ENCODE measurements at places on chromosomes 7 and 10. TPM values are rescaled to one million over a fixed set of nuclear protein-coding genes. Genes with fewer than 3 reads are reported as not detected.

DNA sequence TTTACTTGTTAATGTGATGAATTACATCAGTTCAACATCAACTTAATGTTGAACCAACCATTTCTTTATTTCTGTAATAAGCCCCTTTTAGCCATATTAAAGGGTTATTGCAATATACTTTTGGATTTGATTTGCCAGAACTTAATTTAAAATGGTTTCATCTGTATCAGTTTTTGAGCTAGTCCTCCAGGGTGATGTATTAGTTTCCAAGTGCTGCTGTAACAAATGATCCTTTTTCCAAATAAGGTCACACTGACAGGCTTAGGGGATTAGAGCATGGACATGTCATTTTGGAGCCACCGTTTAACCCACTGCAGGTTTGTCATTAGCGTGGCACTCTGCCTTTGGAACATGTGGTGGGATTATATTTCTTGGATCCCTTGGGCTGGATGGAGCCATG, 244.8 kb upstream of the PLPP4 start:
- DNase-seq: no peak

DNA sequence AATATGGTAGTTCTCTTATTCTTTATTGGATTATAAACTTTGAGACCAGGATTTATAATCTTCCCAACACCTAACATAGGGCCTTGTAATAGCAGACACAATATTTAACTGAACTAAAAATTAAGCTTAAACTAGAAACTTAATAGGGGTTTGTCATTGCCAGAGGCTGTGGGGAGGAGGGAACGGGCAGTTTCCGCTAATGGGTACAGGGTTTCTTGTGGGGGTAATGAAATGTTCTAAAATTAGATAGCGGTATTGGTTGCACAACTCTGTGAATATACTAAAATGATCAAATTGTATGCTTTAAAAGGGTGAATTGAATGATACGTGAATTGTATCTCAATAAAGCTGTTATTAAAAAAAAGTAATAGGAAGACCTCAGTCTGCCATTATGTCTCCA, 45.4 kb downstream of the NT5C2 start:
- no peak for DNase-seq

DNA sequence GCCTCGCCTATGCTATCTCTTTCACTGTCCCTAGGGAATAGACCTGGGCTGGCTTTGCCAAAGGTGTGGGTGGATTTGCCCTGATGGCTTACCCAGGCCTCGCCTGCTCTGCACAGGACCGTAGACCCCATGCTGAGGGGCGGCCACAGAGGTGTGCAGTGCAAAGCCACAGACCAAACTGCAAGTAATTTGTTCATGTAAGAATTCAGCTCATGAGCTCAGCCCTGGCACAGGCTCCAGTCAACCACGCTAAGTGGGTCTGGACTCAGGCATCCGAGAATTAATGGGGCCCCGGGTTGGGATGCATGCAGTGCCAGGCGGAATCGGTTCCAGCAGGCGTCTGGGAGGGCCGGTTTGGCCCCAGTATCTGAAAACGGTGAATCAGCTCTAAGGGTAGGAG, 445.2 kb downstream of the DNAJB6 start:
- no peak for DNase-seq

- DNase-seq: no peak
Measured at GRCh38 chr7:139169816-139170215, 60.3 kb upstream of the ZC3HAV1 start.

GRCh38 chr7:132103718-132104117, 472.6 kb downstream of the PLXNA4 start:
- DNase-seq: no peak

DNA sequence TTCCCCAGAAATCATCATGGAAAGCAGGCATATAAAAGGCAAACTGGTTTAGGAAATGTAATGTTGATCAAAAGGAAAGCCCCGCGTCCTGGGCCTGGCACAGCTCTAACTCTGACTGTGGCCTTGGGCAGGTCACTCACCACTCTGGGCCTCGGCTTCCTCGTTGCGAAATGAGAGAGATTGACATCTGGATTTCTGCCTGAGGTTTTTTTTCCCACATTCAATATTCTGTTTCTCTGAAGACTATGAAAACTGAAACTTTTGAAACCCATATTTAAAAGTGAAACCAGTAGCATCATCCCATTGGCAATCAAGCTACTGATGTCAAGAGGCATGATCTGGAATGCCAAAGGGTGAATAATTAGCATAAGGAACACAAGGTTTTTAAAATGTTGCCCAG, 369.7 kb upstream of the NPVF start:
- DNase-seq: no peak

- peak; percentile 73 for DNase-seq
Measured at GRCh38 chr7:111012799-111013675, 77.9 kb upstream of the LRRN3 start.

- DNase-seq: no peak
Measured at GRCh38 chr10:13944823-13945222, 358.1 kb downstream of the PRPF18 start.

DNA sequence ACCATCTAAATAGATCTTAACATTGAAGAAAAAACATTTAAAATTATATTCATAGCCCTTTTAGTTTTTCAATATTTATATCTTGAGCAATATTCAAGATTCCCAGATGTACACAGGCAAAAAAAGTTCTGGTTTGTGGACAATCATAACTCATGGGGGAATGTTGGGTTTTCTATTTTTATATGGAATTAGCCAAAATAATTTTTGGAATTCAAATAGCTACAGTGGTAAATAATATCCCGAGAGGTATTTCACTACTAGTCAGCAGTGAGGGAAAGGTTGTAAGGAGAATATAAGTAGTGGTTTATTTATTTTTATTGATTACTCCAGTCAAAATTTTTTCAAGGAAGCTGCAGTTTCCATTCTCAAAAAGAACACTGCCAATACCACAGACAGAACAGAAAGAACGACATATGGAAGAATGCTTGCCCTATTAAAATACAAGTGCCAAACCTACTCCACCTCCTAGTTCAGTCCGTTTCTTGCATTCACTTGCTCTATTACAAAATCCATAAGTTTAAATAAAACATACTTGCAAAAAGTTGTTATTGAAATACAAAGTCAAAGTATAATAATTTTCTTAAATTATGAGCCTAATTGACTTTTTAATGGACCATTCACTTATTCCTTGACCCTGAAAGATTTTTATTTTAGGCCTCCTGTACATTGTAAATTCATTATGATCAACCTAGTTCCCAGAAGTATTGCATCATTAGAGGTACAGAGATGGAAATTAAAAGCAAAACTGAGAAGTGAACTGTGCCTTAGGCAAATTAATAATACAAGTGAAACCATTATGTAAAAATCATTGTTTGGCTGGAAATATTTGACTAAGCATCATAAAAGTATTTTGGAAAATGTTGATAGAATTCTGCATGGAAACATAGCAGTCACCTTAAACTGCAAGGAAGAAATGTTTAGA, 533.2 kb downstream of the PARD3 start:
- DNase-seq: no peak

Gene SPDYE6
- total RNA-seq: not detected

Gene DLX6
- not detected for total RNA-seq

Gene RSPH10B2
- total RNA-seq: 0.45 TPM

Gene NPM3
- 157 TPM for total RNA-seq

Gene TRIL
- total RNA-seq: not detected

Gene TAS2R41
- not detected for total RNA-seq

Gene ITPRID1
- not detected for total RNA-seq

Gene FAM25C
- total RNA-seq: not detected

Gene GPR85
- total RNA-seq: not detected

Gene TMEM196
- total RNA-seq: not detected

Data from natural killer cell treated with Interleukin-12 subunit alpha and Interleukin-12 subunit beta and Interleukin-15 and Interleukin-18, amount 100 ng/mL, for 72 hours (primary cell).